NCI-H1436 (cell line): ENCODE measurements at places on chromosomes 7 and 10.

- DNase-seq, result no peak
Observed at GRCh38 chr10:68179016-68179415, 52.9 kb downstream of the ATOH7 start.

- no peak for DNase-seq
Observed at GRCh38 chr7:104065491-104065890, 76.0 kb upstream of the RELN start.

DNA sequence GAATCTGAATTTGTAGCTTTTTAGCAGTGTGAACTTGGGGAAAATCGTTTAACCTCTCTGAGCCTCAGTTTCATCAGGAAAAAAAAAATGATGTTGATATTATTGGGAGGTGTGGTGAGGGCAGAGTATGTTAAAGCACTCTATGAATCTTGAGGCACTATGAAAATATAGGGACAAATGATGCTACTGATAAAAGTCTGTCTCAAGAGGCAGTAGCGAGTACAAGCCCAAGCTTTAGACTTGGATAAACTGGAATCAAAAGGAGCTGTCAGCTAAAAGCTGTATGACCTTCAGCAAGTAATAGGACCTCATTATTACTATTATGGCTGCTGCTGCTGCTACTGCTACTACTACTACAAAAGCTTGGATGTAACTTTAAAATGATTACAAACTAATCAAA, 8.4 kb downstream of the ZNF277 start:
- no peak for DNase-seq

DNA sequence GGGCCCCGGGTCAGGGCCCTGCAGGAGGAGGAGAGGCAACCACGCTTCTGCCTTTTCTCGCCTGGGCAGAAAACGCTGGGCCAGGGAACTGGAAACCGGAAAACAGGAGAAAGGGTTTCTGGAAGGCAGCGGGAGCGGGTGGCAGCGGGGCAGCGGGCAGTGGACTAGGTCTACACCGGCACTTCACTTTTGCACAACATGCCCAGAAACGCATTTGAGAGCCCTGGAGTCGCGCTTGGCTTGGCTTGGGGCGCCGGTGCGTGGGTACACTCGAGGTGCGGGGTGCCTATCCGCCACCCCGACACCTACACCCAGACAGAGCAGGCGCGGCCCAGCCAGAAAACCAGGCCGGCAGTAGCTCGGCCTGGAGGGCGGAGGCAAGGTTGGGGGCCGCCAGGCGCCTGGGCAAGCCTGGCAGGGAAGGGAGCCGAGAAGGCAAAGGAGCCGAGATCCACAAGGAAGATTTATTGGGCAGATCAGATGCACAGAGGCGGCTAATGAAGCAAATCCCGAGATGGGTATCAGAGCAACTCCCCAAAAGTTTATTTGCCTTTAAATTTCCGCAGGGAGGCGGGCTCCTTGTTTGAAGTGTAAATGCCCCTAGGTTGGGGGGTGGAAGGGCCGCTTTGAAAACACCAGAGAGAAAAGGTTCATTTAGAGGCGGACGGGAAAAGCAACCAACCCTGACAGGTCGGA, 3.2 kb upstream of the PAX2 start:
- DNase-seq, result no peak

- no peak for DNase-seq
Observed at GRCh38 chr10:25129592-25129991, 45.2 kb upstream of the GPR158 start.

DNA sequence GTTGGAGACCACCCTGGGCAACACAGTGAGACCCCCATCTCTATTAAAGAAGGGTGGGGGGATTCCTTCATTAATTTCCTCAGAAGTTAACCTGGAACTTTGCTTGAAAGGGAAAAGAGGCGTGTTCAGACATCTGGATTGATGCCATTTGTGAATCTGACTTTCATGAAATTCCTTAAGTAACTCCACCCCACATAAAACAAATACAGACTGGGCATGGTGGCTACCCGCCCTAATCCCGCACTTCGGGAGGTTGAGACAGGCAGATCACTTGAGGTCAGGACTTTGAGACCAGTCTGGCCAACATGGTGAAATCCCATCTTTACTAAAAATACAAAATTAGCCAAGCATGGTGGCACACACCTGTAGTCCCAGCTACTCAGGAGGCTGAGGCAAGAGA, 75.0 kb downstream of the EEPD1 start:
- no peak for DNase-seq

GRCh38 chr7:50268990-50269389, 35.5 kb upstream of the IKZF1 start:
- no peak for DNase-seq

GRCh38 chr7:105426606-105427146, 38.0 kb upstream of the SRPK2 start:
- DNase-seq, result no peak

- peak; percentile 97 for DNase-seq
Observed at GRCh38 chr10:38094158-38094926, at the start of gene ZNF37A. ZNF37A (plus strand) TSS chr10:38094337; CDS start chr10:38096618, 2,281 bp downstream.

- no peak for DNase-seq
Observed at GRCh38 chr7:30171766-30172447, 37.1 kb downstream of the MTURN start.

DNA sequence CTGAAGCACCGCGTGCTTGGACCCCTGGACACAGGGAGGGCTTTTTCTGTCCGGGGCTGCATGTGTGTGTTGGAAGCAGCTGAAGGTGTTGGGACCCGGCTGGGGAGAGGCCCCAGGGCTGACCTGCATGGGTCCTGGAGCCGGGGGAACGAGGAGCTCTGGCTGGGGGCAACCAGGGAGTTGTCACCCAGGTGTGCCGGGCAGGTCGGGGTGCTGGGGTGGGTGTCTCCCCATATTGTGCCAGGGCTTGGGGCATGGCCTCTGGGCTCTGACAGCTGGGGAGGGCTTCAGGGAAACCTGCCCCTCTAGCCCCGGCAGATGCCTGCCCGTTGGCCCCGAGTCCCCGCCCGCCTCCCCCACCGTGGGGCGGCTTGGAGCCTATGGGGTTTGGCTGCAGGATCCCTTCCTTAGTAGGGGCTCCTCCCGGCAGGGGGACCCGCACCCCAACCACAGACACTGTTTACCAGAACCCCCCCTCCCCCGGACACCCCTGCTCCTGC, 42.3 kb downstream of the UNCX start:
- DNase-seq, result no peak

GRCh38 chr7:150992833-150993302, 2.1 kb downstream of the NOS3 start:
- DNase-seq, result no peak

DNA sequence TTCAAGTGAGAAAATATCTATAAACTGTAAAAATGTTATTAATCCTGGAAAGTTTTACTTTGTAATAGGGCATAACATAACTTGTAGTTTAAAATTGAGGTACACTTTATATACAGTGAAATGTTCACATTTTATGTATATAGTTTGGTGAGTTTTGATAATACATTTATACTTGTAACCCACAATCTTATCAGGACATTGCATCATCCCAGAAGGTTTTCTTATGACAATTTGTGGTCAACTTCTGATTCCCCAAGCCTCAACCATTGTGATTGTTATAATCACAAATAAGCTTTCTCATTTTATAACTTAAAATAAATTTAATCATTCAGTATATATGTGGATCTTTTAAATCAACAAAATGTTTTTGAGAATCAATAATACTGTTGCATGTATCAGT, 151.1 kb downstream of the TFPI2 start:
- DNase-seq, result no peak

- DNase-seq, result no peak
Observed at GRCh38 chr7:131624536-131624935, 68.1 kb upstream of the PODXL start.

GRCh38 chr7:33073243-33073642, 10.7 kb upstream of the NT5C3A start:
- no peak for DNase-seq

- DNase-seq, result no peak
Observed at GRCh38 chr7:17472939-17473338, 174.5 kb downstream of the AHR start.

DNA sequence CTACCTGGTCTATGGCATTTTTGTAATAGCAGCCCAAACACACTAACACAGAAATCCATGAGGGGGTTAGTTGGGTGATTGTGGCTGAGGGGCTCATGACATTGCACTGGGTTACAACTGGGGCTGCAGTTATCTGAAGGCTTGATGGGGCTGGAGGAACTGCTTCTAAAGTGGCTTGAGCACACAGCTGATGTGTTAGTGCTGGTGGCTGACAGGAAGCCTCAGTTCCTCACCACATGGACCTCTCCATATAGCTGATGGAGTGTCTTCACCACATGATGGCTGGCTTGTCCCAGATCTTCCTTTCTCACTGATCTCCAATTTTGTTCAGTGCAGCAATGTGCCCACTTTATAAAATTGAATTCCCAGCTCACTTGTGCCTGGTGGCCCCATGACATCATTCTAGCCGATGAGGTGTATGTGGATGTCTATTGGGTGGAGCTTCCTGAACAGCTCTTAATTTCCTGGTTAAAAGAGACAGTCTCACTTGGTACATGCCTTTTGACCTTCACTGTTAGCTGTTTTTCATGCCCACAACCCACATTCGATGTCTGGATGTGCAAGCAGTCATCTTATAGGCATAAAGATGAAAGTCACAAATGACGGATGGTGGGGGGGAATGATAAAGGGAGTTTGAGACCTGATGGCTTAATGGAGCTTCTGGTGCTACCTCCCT, 166.9 kb upstream of the BMPER start:
- DNase-seq, result no peak

- DNase-seq, result no peak
Observed at GRCh38 chr10:22643116-22643515, 71.3 kb downstream of the PIP4K2A start.

GRCh38 chr7:18053177-18053928, 25.7 kb upstream of the PRPS1L1 start:
- DNase-seq, result no peak

DNA sequence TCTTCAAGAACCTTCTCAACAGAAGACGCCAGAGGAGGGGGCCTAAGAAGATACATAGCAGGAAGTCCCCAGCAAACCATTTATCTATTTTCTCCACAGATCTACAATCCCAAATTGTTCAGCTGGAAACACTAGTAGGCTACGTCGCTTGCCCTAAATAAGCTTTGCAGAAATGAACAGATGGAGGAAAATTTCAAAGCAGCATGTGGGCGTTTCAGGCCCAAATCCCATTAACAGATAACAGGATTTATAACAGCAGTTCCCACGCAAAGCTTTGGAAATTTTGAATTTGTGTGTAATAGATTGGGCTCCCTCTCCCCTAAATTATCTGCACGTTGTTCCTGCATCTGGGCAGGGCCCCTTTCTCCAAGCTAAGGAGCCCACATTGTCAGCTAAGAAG, 60.6 kb upstream of the FRMD4A start:
- DNase-seq, result no peak

GRCh38 chr10:18233775-18234174, 93.6 kb downstream of the CACNB2 start:
- no peak for DNase-seq

GRCh38 chr10:75492173-75492925, 60.9 kb downstream of the LRMDA start:
- DNase-seq, result no peak

GRCh38 chr7:29900745-29901144, 88.9 kb downstream of the SCRN1 start:
- DNase-seq, result no peak

DNA sequence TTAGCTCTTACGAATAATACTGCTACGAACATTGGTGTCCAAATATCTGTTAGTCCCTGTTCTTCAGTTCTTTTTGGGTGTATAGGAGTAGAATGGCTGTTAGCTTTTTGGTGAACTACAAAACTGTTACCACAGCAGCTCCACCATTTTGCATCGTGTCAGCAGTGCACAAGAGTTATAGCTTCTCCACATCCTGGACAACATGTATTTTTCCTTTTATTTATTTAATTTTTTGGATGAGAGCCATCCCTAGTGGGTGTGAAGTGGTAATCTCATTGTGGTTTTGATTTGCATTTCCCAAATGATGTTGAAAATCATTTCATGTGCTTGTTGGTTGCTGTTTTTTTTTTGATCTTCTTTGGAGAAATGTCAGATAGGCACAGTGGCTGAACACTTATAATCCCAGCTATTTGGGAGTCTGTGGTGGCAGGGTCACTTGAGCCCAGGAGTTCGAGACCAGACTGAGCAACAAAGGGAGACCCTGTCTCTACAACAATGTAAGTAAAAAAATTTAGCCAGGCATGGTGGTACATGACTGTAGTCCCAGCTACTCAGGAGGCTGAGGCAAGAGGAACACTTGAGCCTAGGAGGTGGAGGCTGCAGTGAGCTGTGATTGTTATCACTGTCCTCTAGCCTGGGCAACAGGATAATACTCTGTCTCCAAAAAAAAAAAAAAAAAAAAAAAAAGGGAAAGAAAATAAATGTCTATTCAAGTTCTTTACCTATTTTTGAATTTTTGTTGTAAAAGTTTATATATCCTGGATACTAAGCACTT, 31.7 kb downstream of the TRIM24 start:
- no peak for DNase-seq

DNA sequence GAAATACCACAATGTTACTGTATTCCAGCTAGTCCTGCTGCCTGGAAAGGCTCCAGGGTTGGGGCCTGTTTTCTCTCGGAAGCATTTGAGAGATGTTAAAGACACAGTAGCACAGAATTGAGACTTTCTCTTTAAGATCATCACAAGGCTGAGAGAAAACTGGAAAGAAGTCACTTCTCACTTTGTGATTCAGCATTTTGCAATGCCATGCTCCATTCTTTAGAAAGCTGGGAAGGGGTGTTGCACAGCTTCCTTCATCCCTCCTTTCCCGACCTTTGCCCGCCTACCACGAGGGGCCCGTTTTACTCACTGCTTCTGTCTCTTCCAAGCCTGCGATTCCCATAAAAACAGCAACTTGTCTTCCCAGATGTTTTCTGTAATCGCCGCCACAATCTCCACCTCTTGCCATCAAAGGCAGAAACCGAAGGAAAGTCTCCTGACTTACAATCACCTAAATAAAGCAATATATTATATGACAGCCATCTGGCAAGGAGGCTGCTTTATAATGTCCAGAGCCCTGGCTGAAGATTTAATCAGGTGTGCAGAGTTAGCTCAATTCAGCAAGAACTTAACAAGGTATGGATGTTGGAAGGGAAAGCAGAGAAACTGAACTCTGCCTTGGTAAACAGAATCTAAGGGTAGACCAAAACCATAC, 18.9 kb downstream of the NOD1 start:
- DNase-seq, result no peak
